ENCODE measurements at places on chromosomes 7 and 10.
A peak's percentile ranks its signal among the peaks of the same experiment; 100 is the strongest.

DNA sequence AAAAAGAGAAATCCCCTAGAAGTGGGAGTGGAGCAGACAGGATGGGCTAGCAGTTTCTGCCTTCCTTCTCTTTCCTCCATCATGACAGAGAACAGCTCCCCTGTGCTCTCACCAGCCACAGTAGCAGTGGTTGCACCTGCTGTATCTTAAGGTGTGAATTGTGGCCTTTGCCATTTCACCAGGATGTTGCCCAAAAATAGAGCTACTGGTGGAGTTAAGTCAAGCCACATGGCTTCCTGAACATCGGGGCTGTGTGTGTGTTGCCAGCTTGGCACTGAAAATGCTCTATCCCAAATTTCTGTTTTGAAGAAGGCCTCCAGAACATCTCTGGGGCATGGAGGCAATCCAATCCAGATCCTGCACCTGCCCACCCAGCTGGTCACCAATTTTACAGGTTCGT lies 348.7 kb downstream of the EXOC4 start:
- no peak for DNase-seq

GRCh38 chr10:44249490-44249889 lies 135.4 kb downstream of the CXCL12 start:
- no peak for DNase-seq

- DNase-seq = no peak
These were observed 27.1 kb downstream of the KLF6 start for GRCh38 chr10:3757638-3758490.

DNA sequence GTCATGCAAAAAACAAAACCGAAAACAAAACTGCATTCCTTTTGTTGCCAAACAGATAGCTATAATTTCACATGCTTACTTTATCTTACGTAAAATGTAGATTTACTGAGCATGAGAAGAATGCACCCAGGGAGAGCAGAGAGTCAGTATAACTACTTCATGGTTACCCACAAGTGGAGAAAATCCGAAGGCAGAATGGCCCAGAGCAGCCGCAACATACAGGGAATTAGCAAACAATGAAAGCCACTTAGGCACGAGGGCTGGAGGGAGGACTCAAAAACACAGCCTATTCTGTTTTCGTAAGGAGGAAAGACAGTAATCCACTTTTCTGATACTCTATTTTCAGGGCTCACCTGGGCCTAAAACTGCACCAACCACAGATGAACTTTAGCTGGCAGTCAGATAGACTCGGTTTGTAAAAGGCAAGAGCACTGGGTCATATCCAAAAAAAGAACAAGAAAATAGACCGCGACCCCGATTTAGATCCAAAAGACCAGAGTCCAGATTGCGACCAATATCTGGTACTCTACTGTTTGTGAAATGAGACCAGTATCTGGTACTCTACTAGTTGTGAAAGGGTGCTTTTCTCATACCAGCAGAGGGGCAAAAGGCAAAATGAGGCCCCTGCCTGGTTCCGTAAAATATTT lies 1.3 kb downstream of the ITPRIP start:
- DNase-seq = no peak

DNA sequence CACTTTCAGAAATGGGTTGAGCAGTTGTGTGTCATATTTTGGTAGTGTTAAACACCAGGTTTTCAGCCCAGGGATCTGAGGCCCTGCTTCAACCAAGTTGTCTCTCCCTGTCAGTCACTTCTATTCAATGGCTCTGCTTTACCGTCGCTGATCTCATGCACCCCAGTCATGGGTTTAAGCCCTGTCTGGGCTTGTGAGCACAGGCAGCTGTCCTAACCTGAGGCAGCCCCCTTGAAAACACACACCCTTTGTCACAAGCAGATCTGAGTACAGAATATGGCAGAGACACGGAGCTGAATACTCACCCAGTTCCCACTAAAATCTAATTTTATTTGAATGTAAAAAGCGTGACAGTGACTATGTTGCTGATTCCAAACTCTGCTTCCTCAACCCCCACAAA lies 110.6 kb upstream of the GLI3 start:
- DNase-seq = no peak

DNA sequence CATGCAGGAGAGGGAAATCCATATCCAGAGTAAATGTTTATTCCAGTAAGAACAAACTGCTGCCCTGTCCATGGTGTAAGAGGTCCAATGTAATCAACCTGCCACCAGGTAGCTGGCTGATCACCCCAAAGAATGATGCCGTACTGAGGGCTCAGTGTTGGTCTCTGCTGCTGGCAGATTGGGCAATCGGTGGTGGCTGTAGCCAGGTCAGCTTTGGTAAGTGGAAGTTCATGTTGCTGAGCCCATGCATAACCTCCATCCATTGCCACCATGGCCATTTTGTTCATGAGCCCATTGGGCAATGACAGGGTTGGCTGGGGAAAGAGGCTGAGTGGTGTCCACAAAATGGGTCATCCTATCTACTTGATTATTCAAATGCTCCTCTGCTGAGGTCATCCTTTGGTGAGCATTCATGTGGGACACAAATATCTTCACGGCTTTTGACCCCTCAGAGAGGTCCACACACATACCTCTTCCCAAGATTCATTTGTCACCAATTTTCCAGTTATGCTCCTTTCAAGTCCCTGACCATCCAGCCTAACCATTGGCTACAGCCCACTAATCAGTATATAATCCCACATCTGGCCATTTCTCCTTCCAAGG lies 23.3 kb upstream of the PAPSS2 start:
- DNase-seq = no peak

DNA sequence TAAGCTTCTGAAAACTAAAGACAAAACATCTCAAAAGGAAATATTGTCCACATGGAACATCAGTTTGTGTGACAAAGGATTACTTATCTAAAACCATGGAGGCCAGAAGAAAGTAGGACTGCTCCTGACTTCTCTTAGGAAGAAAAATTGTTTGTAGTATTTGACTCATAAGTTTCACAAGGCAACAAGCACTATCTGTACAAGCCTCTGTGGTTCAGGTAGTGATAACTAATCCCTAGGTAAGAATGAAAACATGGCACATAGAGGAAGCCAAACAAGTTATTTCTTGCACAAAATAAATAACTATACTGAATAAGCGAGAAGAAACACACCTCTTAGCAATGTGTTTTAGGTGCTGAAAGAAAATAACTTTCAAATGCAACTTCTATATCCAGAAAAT lies 30.3 kb downstream of the TFPI2 start:
- no peak for DNase-seq

DNA sequence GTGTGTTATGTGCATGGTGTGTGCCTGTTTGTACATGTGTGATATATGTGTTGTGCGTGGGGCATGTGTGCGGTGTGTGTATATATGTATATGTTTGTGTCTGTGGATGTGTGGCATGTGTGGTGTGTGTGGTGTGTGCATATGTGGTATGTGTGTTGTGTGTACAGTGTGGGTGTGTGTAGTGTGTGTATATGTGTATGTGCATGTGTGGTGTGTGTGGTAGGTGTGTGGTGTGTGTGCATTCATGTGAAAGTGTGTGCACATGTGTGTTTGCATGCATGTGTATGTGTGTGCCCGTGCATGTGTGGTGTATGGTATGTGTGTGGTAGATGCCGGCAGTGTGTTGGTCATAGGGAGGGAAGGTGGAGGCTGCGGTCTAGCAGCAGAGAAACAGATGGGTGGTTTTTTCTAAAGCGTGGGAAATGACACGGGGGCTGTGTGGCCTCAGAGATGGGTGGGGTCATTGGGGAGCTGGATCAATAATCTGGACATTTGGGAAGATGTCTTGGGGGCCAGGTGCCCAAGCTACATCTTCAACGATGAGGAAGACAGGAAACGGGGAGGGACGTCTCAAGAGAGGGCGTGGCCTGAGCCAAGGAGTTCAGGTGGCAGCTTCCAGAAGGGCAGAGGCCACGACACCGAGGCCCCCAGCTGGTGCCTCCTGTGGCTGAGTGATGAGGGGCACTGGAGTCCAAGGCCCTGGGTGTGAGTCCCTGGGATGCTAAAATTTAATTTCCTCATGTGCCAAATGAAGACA lies 481.3 kb downstream of the DNAJB6 start:
- DNase-seq = no peak

GRCh38 chr10:131641231-131641630 lies 259.6 kb upstream of the PPP2R2D start:
- peak; percentile 40 for DNase-seq

- DNase-seq = no peak
These were observed 26.2 kb upstream of the C10orf105 start for GRCh38 chr10:71745664-71746250.

GRCh38 chr10:70649526-70649925 lies 22.8 kb upstream of the ADAMTS14 start:
- no peak for DNase-seq

DNA sequence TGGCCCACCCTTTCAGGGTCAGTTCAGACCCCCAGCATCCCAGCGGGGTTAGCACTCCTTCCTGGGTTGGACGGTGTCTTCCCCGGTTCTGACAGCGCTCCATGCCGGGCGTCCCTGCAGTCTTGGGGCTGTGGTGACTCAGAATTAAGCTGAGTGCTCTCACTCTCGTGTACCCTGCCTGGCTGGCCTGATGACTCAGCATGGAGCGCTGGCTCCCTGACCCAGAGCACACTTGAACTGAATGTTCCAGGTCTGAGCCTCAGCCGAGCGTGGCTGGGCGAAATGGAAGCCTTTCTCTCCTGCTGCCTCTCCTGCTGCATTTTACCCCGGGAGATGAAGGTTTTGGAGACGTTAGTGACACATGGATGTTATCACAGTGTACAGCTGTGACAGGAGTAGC lies 7.1 kb downstream of the BAG3 start:
- DNase-seq = no peak

DNA sequence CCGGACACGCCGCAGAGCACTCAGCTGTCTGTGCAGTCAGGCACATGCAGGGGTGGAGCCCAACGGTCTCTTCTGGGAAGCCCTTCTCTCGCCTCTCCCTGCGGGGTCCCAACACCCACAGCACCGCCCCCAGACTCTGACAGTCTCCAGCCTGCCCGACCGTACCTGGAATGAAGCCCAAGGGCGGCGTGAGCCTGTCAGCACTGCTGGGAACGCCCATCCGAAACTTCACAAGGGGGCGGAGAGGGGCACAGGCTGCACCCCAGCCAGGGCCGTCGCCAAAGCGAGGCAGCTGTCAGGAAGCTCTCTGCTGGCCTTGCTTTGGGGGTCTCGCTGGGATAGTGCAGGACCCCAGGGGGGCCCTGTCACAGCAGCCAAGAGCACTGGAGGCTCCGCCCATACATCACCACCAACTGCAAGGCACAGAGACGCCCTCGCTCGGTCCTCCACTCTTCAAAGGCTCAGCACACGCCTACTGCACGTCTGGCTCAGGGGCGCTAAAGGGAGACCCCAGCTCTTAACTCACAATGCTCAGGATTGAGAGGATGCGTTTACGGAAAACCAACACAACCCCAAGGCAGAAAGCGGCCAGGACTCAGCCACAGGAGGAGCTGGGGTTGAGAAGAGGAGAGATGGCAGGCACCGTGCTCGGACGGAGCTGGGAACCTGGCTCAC lies 30.9 kb downstream of the MAD1L1 start:
- no peak for DNase-seq

All from GM12892 (cell line).